ENCODE measurements at places on chromosomes 2 and 18.
A peak's percentile ranks its signal among the peaks of the same experiment; 100 is the strongest.

- no peaks in the 10 kb centered on the region for H3K27me3 ChIP-seq
- DNase-seq: peak; percentile 46
- no peak overlapping the region for H3K4me3 ChIP-seq
- H3K4me1 ChIP-seq: no peaks in the 10 kb centered on the region
Measured at GRCh38 chr2:156589381-156590079, 153.4 kb downstream of the GPD2 start.

- H3K4me3 ChIP-seq: no peak overlapping the region
- H3K4me1 ChIP-seq: no peaks in the 10 kb centered on the region
- H3K36me3 ChIP-seq: no peaks in the 10 kb centered on the region
- no peak overlapping the region for H3K27ac ChIP-seq
- H3K27me3 ChIP-seq: no peaks in the 10 kb centered on the region
Measured at GRCh38 chr2:168434146-168434545, 21.9 kb upstream of the CERS6 start.

DNA sequence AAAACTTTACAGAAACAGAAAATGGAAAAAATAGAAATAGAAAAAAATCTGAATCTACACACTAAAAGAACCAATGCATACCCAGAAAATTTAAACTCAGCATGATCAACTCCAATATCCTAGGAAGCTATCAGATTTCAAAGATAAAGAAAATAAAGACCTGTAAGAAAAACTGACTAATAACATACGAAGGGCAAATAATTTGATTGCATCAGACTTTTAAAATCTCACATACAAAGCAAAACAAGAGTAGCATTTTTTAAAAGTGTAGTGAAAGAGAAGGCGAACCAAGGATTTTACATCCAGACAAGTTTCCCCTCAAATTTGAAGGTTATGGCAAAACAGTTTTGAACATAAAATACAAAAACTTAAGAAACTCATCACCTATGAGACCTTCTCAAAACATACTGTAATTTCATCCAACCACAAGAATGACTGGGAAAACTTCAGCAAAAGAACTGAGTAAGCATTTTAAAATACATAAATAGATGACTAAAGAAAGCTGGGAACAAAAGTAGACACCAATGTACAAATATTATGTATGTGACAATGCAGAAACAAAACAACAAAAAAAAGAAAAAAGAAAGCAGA, 54.8 kb downstream of the NBAS start:
- no peaks in the 10 kb centered on the region for H3K27me3 ChIP-seq
- H3K4me1 ChIP-seq: no peaks in the 10 kb centered on the region
- DNase-seq: no peak
- no peak overlapping the region for H3K4me3 ChIP-seq
- no peak overlapping the region for H3K27ac ChIP-seq

GRCh38 chr18:21163647-21164547, 52.3 kb upstream of the ROCK1 start:
- H3K27me3 ChIP-seq: no peaks in the 10 kb centered on the region
- no peak for DNase-seq
- no peaks in the 10 kb centered on the region for H3K36me3 ChIP-seq
- H3K27ac ChIP-seq: peak overlapping the region; percentile 52
- no peaks in the 10 kb centered on the region for H3K4me1 ChIP-seq
- H3K4me3 ChIP-seq: no peak overlapping the region

DNA sequence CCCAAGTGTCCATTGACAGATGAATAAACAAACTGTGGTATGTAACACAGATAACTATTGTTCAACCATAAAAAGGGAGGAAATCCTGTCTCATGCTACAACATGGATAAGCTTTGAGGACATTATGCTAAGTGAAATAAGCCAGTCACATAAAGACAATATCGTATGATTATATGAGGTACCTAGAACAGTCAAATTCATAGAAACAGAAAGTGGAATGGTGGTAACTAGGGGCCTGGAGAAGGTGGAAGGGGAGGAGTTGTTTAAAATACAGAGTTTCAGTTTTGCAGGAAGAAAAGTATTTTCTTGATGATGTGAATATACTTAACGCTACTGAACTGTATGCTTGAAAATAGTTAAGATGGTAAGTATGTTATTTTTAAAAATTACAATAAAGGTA, 304.6 kb upstream of the CXCR4 start:
- H3K36me3 ChIP-seq: no peaks in the 10 kb centered on the region
- H3K27ac ChIP-seq: no peak overlapping the region
- H3K27me3 ChIP-seq: no peaks in the 10 kb centered on the region
- no peak overlapping the region for H3K4me3 ChIP-seq

DNA sequence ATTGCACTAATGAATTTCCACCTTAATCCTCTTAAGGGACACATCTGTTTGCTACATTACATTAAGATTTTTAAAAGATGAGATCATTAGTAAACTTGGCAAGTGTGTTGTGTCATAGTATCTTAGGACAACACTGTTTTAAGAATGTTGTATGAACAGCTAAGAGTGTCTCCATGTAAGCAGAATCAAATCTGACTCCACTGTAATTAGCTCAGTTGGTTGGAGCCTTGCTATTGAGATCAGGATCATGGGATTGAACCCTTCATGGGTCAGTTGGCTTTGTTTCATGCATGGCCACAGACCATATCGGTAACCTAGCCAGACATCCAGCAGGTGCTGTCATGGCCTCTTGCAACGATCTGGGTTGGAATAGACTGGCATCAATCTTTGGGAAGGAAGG, 5.2 kb downstream of the FHOD3 start:
- no peak for DNase-seq
- peaks cover 11% of the 10 kb centered on the region for H3K4me1 ChIP-seq

DNA sequence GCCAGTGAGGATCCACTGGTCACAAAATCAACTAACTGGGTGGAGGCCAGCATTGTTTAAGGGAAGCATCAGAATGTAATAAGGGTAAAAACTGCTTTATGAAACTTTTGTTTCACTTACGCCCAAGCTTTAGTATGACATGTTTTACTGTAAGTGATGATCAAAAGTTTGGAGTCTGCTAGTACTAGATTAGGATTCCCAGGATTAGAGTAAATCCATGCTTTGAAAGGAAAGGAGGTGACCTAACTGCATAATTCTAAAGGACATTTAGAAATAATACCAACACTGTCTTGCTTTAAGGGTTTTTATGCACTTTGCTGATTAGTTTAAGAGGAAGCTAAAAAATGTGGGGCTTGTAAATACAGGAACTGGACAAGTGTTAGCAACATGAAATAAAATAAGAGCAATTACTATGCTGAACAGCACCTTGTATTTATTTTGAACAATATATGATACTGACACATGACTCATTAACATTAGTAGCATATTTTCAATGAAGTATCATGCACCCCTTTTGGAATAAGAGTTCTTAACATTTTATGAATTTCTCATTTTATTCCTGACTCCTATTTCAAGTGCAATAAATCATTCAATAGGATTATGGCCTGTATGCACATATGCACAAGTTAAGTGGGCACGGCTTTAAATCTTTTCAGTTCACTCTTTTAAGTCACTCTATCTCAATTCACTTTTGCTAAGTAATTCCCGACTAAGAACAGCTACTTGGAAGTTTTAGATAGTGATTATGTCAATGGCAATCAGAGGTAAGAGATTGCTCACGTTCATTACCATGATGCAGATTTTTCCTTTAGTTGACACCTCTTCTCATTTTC, 62.5 kb downstream of the STK39 start:
- no peak overlapping the region for H3K4me3 ChIP-seq
- no peaks in the 10 kb centered on the region for H3K4me1 ChIP-seq
- H3K27ac ChIP-seq: no peak overlapping the region
- H3K27me3 ChIP-seq: no peaks in the 10 kb centered on the region

DNA sequence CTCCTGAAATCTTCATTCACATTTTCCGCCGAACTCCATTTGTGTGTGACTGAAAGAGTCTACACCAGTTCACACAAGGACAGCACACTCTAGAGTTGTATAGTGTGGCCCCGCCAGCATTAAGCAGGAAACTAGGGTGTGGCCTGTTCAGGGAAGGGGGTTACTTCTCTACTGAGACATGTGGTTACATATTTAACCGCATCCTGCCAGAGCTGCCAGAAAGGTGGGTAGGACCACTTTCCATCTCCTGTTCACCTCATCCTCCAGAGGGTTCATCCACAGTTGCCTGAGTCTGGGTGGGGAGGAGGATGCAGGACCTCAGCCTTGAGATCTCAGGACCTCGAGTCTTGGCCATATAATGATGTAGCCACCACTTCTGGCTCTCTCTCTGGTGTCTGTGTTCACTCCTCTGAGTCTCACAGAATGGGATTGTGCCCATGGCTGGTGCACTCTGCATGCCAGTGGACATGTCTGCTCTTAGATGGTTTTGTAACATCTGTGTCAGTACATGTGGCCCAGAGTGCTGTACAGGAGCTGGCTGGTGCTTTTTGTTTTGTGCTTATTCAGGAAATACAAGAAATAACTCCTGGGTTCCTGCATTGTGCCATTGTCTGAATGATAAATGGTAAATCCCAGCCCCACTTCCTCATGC, 7.7 kb upstream of the SP140L start:
- H3K36me3 ChIP-seq: no peaks in the 10 kb centered on the region
- H3K4me1 ChIP-seq: peaks cover 9% of the 10 kb centered on the region
- DNase-seq: peak; percentile 87
- H3K27me3 ChIP-seq: no peaks in the 10 kb centered on the region
- H3K27ac ChIP-seq: peak overlapping the region; percentile 82
- no peak overlapping the region for H3K4me3 ChIP-seq

DNA sequence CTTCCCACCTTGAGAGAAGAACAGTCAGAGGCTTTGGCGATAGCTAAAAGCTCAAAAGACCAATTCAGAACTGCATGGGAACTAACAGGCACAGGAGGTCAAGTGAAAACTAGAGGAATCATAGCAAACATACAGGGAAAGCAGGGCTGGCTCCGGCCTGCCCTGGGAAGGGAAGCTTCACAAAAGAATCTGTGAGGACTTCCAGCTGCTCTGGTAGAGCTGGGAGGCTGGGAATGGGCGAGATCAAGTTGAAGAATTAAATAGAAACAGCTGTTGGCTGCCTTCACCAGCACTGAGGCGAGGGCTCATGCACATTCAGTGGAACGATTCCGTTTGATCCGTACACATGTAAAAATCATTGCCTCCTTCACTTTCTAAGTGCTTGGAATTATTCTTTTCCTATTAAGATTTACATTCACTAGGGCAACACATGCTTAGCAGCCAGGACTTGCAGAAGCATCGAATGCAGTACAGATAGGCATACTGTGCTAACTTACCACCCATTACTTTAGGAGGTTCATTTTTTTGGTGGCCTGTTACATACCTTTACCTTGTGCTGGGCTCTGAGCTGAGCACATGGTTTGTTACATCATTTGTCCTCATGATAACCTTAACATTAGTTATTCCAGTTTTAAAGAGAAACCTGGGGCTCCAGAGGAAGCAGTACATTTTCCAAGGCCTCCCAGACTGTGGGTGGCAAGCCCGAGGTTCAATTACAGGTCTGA, 125.4 kb upstream of the RNF152 start:
- no peak for DNase-seq
- no peak overlapping the region for H3K4me3 ChIP-seq
- H3K27ac ChIP-seq: no peak overlapping the region
- H3K4me1 ChIP-seq: no peaks in the 10 kb centered on the region
- no peaks in the 10 kb centered on the region for H3K27me3 ChIP-seq

DNA sequence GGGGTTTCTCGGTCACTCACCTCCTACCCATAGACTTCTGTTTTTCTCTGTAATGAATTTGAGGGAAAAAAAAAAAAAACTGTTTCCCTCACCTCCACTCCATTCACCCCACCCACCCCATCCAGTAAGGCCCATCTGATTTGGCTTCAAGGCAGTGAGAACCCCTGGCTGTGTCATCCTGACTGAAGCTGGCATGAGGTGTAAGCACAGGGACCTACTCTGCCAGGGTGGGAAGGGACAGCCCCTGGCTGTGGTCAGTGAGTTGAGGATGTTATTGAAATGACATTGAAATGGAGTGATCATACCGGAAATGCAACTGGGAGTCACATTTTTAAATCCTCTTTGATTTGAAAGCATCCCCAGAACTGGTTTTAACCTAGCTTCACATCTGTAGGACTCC, 19.1 kb upstream of the BCL2L11 start:
- H3K4me3 ChIP-seq: no peak overlapping the region
- H3K4me1 ChIP-seq: no peaks in the 10 kb centered on the region
- H3K36me3 ChIP-seq: no peaks in the 10 kb centered on the region
- H3K27me3 ChIP-seq: no peaks in the 10 kb centered on the region

DNA sequence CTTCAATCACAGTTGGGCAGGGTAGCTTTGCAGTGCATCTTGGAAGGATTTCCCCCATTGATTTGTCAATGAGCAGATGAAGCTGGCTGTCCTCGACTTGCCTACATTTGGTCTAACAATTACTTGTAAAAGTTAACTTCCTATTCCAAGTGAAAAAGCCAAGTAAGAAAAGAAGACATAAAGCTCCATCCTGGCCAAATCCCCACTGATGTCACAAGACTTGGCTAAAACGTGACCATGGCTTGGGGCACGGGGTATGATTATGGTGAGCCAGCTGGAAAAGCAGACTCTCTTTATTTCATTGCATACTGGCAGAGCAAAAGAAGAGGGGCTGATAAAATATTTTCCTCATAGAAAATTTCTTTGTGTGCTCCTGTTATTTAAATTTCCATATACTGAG, 25.4 kb upstream of the PID1 start:
- no peaks in the 10 kb centered on the region for H3K36me3 ChIP-seq
- DNase-seq: no peak
- H3K4me1 ChIP-seq: no peaks in the 10 kb centered on the region
- no peaks in the 10 kb centered on the region for H3K27me3 ChIP-seq
- H3K27ac ChIP-seq: no peak overlapping the region

Data from Peyer's patch (tissue), 4 donors.